Stimulated activated CD4-positive, alpha-beta T cell treated with anti-CD3 and anti-CD28 coated beads, Interleukin-1b, Interleukin-23, amount 100 ng/mL, for 1 hour (primary cell): ENCODE measurements at places on chromosomes 7 and 10.

DNA sequence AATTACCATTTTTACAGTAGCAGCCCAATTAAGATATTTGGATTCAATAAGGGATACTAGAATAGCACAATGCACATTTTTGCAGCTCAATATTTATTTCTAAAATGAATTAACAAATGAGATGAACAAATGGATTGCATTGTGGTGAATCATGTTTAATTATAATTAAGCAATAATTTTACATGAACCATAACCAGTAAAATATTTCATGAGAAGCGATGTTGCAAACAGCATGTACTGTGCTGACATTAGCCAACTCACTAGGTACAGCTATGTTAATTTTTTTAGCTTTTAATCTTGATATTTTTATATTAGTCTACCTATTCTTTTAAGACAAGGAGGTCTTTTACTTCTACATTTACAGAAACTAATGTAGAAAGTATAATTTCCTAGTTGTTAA is 399.1 kb upstream of the AKR1E2 start:
- no peak for DNase-seq

DNA sequence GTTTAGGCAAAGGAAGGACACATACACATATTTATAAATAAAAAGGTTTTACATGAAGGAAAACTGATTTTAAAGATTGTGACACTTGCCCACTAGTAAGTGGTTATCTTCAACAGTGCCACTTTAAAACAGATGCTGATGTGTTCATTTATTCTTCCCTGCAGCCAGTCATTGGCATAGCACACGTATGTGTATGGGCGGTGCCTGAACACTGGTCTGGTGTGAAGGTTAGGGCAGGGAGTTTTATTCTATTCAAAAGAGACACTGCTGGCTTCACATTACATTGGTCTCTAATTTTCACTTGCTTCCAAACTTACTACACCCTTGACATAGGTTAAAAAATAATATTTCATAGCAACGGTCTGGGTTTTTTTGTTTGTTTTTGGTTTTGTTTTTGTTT is 57.9 kb downstream of the NOD1 start:
- no peak for DNase-seq

DNA sequence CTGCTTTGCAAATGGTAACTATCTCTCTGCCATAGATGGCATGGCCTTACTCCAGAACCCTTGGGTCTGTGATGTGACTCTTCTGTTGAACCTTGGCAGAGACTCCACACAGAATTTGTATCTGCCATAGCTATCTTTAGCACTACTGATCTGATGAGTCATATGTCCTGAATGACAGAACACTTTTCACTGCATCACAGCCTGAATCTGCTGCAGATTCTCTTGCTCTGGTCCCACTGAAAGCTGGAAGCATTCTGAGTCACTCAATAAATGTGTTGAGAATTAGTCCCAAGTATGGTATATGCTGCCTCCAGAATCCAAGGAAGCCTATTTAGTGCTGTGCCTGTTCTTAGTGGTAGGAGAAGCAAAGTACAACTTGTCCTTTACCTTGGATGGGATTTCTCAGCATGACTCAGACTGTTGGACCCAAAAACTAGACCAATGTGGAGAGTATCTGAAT is 39.5 kb upstream of the ANKRD1 start:
- DNase-seq = no peak

GRCh38 chr7:25988640-25989039 is 163.4 kb upstream of the NFE2L3 start:
- DNase-seq = no peak

DNA sequence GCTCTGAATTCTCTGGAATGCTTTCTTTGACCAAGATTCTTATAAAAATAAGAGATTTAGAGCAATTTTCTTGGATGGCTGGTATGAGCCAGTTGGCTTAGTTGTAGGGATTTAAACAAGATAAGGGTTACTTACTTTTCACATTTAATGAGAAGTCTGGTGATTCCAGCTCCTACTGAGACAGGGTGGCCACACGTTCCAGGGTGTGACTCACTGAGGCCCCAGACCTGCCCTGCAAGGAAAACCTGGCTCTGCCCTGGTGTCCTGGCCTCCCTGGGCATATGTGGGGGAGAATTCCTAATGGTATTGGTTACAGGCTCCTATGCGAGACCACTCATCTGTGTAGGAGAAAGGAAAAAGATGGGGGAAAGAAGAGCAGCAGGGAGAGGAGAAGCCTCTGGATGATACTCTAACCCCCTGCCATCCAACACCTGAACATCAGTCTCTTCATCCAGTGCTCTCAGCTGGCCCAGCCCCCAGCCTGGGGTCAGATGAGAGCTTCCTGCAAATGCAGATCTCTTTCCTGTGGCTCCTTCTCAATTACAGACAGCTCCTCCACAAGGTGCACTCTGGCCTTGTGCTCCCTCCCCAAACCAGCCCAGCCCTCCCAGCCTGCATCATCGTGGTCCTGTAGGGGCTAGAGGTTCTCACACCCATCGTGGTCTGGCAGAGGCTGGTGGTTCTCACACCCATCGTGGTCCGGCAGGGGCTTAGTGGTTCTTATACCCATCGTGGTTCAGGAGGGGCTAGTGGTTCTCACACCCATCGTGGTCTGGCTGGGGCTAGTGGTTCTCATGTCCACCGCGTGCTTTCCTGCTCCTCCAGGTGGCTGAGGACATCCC is 139.9 kb downstream of the EGFR start:
- DNase-seq = no peak

- no peak for DNase-seq
Measured at GRCh38 chr10:109991266-109991855, 16.4 kb upstream of the ADD3 start.

GRCh38 chr7:140526214-140526613 is 46.9 kb upstream of the MKRN1 start:
- no peak for DNase-seq

DNA sequence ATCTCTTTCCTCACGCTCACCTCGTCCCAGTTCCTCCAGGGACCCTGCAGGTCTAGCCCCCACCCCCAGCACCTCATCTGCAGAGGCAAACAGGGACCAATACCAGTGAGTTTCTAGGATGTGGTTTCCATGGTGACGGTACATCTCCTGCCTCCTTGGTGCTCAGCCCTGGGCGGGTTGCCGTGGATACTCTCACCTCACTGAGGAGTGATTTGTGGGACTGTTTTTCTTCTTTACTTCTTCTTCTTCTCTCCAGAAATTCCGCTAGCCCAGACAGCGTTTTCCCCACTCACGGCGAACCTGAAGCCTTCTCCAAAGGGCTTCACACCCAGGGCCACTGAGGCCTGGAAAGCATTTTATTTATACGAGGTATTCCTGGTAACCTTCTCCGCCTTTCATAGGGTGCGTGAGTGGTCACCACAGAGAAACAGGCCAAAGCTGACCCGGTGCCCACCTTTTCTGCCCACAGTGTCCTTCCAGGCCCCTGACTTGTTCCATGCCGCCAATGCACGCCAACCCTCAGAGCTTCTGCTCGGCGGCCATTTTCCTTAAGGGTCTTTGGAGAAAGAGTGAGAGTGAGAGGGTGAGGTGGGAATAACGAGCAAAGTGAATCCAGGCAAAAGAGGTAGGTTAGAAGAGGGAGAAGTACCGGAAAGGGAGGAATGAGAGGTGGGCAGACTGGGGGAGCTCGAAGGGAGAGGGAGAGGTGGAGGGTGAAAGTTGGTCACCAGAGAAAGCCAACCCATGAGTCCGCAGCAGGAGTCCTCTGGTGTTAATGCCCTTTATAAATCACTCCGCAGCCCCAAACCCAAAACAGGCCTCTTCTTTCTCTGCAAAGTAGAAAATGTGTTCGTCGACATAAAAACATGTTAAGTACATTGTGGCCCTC is 15.5 kb downstream of the FAM241B start:
- DNase-seq = no peak

GRCh38 chr10:77261146-77261545 is 376.5 kb downstream of the KCNMA1 start:
- no peak for DNase-seq

DNA sequence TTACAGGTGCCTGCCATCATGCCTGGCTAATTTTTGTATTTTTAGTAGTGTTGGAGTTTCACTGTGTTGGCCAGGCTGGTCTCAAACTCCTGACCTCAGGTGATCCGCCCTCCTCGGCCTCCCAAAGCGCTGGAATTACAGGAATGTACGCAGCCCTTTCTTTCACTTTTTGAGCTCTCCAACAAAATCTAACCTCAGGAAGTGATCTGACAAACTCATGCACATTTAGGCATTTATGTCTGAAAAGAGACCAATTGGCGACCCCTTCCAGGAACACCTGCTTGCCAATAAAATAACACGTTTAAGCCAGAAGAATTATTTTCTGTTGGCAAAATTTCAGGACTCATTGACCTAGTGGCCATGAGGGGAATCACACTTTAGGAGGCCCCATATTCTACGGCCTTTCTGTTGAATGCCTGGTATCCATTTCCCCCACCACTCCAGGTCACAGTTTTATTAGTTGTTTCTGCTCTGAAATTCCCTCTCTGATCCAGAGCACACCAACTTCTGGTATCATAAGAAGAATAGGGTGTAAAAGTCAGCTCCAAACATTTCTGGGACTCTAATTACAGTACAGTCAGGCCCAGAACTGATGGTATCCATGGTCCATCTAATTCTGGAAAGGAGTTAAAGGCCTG is 65.8 kb upstream of the FRMD4A start:
- no peak for DNase-seq

GRCh38 chr10:86402283-86402941 is 35.8 kb upstream of the GRID1 start:
- DNase-seq = no peak

GRCh38 chr10:97138174-97138573 is 47.6 kb downstream of the SLIT1 start:
- DNase-seq = no peak

DNA sequence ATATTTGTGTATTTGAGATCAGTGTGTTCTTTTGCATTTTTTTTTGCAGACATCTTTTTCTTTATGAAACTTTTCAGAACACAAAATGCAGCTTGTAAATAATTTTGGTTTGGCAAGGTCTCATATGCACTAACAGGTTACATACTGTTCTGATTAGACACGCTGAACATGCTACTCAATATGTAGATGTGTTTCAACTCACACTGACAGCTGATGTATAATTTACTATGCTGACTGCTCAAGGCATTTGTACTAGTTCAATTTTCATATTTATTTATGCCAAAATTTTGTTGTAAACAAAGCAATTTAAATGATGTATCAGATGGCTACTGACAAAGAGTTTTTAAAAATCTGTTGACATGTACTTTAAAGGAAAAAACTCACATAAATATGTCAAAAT is 123.8 kb downstream of the TFEC start:
- DNase-seq = no peak

GRCh38 chr10:75744261-75744660 is 312.8 kb downstream of the LRMDA start:
- DNase-seq = no peak
